Stimulated activated CD4-positive, alpha-beta T cell treated with anti-CD3 and anti-CD28 coated beads, TNF-alpha, amount 100 ng/mL, for 24 hours (primary cell): ENCODE measurements at places on chromosomes 2 and 18.

DNA sequence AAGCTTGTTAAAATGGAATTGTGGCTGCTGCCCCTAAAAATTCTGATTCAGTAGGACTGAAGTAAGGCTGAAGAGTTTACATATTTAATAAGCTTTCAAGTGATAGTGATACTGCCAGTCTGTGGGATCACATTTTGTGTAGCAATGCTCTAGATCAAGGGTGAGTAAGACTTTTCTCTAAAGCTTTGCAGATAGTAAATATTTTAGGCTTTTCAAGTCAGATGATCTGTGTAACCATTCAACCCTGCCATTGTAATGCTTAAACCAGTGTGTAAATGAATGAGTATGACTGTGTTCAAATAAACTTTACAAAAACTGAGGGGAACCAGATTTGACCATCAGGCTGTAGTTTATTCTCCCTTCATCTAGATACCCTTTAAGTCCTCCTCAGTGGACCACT lies 92.7 kb downstream of the PIK3C3 start:
- DNase-seq, result no peak

GRCh38 chr2:10164601-10165000 lies 42.1 kb downstream of the RRM2 start:
- DNase-seq, result no peak

DNA sequence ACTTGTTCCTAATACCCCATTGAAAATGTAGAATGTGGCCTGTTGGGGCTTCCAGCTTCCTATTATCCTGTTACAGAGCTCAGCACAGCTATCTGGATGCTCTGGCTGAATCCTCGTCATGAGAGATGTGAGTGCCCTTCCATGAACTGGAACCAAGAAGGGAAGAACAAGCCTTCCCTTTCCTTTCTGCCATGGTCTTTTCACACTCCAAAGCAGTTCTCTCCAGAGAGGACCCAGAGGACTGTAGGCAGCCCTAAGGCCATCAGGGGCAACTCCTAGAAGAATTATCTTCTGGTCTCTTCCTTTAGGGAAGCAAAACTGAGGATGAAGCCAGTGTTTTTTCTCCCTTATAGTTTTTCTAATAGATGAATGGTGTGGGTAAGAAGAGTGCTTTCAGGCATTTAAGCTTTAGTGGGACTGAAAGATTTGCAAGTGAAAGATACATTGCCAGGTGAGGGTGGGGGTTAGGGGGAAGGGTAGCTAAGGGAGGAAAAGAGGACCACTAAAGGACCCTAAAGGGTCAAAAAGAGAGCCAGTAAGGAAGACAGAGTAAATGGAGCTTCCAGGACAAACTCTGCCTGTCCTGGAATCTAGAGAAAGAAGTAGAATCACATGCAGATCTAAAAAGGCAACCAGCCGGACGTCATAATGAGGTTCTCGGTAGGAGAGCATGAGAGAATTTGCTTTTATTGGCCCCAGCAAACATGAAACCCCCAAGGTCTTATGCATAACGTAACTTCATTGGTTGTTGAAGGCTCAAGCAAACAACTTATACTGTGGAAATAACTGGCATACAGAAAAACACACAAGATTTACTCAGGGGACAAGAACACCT lies 12.4 kb upstream of the XPO1 start:
- no peak for DNase-seq

DNA sequence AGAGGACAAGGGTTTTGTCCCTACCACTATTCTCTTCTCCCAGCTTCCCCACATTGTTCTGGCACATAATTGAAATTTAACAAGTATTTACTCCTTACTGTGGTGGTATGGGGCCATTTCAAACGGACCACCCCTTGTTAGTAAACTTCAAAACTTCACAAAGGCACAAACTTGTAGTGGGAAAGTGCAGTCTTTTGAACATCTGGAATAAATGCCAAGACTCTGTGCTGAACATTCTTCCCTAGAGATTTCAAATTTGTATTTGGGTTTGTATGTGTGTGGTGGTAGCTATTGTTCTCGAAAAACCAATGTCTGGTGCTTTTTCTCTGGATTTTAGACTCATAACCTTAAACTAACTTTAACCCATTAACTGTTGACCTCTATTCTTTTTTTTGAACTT lies 151.6 kb downstream of the NRP2 start:
- DNase-seq, result no peak

GRCh38 chr2:85534881-85535280 lies 4.1 kb upstream of the MAT2A start:
- DNase-seq, result no peak

- DNase-seq, result no peak
Measured at GRCh38 chr2:236063994-236064393, 104.2 kb downstream of the GBX2 start.

GRCh38 chr2:230975927-230976326 lies 20.0 kb upstream of the SPATA3 start:
- DNase-seq, result no peak
